Karpas-422 (cell line): ENCODE measurements at places on chromosomes 12 and 14.

GRCh38 chr12:49951411-49952240, 1.1 kb downstream of the AQP2 start:
- DNase-seq = peak; percentile 92

- DNase-seq = no peak
Observed at GRCh38 chr12:6183689-6184428, 16.3 kb upstream of the CD9 start.

- DNase-seq = no peak
Observed at GRCh38 chr12:94622475-94622874, 27.9 kb downstream of the TMCC3 start.

GRCh38 chr12:76272287-76272686, 75.9 kb downstream of the BBS10 start:
- DNase-seq = no peak

GRCh38 chr14:72925815-72926291, 411 bp upstream of the DCAF4 start:
- no peak for DNase-seq

DNA sequence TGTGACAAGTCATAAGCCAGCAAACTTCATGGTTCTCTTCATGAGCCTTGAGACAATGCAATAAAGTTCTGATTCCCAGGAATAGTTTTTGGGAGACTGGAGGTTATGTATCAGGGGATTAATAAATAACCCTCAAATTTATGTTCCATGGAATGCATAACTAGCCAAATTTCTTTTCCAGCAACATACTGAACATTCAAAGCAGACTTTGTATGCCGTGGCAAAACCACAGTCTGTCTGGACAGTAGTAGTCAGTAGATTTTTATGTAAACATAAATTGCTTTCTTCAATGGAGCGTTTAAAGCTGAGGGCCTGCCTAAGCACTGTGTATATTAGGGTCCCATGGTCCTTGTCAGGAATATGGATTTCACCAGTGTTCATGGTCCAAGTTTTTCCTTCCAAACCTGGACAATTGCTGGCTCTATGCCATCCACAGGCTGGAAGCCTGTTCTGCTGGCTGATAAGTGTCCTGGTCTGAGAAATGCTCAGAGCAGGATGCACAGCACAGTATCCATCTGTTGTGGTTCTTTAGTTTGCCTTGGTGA, 144.9 kb downstream of the SRGAP1 start:
- DNase-seq = no peak

DNA sequence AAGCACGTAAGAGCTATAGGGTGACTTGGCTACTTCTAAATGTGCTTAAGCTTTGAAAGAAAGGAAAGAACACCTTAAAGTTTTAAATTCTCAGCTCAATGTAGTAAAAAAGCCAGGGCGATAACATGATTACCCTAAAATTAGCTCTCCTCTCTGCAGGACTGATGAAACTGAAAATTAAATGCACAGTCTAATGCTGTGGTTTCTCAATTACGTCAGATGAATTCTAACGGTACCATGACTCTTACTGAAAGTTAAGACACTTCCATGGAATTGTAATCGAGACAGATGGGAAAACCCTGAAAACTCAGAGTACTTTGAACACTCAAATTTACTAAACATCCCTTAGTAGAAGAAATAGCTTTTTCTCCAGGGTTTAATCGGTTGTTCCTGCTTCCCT, 25.9 kb upstream of the PRKD1 start:
- no peak for DNase-seq

- DNase-seq = no peak
Observed at GRCh38 chr12:85325442-85325841, 45.4 kb downstream of the ALX1 start.

DNA sequence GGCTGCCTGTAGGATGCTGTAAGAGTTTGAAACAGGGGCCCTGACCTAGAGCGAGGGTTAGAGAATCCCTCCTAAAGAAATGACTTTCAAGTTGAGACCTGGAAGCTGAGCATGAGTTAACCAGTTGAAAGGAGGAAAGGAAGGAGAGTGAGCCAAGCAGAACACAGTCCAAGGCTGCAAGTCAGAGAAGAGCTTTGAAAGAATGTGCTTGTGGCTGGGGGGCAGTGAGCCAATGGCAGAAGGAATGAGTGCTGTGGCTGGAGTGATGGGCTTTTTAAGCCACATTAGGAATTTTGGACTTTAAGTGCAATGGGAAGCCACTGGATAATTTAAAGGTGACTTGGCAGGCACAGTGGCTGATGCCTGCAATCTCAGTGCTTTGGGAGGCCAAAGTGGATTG, 18.1 kb downstream of the CDKN1B start:
- no peak for DNase-seq

- DNase-seq = no peak
Observed at GRCh38 chr14:104993306-104993705, 7.7 kb downstream of the CLBA1 start.

GRCh38 chr14:100785626-100786025, 40.3 kb upstream of the MEG3 start:
- DNase-seq = no peak

DNA sequence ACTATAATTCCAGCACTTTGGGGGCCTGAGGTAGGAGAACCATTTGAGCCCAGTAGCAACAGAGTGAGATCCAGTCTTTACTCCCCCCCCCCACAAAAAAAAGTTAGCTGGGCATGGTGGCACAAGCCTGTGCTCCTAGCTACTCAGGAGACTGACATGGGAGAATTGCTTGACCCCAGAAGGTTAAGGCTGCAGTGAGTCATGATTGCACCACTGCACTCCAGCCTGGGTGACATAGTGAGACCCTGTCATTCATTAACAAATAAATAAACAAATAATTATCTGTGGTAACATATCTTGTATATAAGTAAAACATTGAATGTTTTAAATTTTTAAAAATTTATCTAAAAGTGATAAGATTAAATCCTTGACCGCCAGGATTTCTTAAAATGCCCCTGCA, 4.8 kb downstream of the ENTPD5 start:
- no peak for DNase-seq

DNA sequence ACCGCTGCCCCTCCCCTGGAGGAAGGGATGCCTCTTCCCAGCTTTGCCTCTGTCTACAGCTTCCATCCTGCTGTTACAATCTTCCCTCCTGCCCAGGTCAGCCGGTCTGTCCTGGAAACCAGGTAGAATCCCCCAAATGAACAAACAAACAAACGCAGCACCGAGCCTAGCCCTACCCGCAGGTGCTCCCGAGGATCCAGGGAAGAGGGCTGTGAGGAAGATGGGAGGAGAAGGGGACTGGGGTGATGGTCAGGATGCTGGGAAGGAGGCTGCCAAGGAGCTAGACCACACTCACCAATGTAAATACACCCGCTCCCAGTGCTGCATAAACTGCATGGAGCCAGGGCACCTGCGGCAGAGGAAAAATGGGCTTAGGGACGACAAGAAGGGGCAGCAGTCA, 16.6 kb downstream of the FAIM2 start:
- no peak for DNase-seq

DNA sequence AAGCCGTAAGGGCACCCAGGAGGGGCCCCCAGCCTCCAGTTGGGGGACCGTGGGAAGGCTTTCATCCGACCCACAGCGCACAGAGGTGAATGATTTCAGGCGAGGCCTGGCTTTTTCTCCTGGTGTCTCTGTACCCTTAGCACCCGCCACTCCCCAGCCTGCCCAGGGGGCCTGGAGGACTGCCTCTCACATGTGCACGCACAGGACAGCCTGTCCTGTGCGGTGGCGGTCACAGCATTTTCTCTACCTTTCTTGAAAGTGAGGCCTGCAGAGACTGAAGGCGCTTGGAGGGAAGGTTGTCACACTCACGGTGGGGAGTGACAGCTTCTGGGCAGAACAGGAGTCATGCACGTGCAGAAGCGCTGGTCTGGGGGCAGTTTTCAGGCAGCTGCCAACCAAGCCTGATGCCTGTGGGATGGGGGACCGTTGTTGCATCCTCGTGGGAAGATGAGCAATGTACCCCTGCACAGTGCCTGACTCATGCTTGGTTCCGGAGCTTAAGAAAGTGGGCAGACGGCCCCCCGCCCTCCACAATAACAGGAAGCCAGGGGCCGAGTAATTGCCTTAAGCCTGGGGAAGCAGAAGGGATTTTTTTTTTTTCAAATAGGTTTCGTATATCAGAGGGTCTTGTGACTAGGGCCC, 148.1 kb downstream of the TSPAN9 start:
- DNase-seq = no peak

DNA sequence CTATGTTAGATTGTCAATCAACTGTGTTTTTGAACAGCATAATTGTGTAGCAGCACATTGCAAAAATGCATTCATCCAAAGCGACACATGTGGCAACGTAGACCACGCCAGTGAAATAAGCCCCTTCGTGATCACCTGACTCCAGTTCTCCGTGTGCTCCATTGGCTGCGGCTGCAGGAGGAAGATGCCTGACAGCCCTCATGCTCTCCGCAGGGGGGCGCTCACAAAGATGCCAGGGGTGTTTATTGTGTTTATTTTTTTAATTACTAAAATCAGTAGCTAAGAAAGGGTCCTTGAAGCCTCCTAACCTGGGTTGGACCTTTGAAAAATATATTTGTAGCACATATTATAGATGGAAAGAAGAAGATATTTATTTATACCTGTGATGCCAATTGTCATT, 116.3 kb downstream of the SLC15A4 start:
- no peak for DNase-seq

- DNase-seq = no peak
Observed at GRCh38 chr14:104931304-104931770, 6.7 kb downstream of the PLD4 start.

DNA sequence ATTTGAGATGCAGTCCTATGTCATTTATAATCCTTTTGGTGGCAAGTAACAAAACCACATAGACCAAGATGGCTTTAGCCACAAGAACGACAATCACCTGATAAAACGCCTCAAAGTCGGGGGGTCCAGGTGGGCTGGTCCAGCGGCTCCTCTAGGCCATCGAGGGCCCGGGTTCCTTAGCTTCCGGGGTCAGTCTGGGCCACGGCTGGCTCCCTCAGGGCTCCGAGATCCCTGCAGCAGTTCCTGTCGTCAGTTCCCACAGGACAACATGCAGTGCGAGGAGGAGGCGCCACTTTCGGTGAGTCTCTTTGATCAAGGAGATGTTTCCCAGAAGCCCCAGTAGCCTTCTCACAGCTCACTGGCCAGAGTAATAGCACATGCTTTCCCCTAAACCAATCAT, 574.6 kb downstream of the AACS start:
- DNase-seq = no peak

GRCh38 chr12:65432114-65432513, 153.6 kb downstream of the MSRB3 start:
- DNase-seq = no peak
